ENCODE measurements at places on chromosomes 3 and 15.
A peak's percentile ranks its signal among the peaks of the same experiment; 100 is the strongest.

- no peak for DNase-seq
These were observed 3.4 kb upstream of the LRRIQ4 start for GRCh38 chr3:169809230-169809795.

GRCh38 chr3:22373182-22373581, 622.2 kb upstream of the ZNF385D start:
- no peak for DNase-seq

- peak; percentile 55 for DNase-seq
These were observed 32.7 kb downstream of the LRIG1 start for GRCh38 chr3:66467996-66468735.

DNA sequence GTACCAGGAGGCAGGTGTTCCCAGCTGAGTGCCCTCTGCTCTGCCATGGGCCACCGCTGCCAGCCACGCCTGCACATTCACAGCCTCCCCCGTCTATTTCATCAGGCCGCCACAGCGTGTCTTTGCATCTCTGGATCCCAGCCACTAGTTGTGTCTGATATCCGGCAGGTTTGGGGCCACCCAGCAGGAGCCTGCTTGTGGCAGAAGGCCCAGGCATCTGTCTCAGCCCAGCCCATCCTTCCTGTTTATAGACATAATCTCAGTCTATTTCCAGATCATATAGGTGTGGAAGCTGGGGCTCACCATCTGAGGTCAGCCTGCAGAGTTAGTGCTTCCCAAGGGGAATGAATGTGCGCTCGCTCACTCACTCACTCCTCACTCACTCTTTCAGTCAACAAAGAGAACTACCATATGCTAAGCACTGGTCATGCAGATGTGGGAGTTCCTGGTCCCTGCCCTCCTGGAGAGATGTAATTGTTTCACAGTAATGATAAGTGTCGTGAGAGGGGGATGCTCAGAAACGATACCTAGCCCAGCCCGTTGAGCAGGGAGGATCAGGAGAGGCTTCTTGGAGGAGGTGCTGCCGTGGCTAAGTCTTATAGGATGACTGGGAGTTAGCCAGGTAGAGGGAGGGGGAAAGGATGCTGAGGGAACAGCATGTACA, 60.6 kb downstream of the FGD5 start:
- DNase-seq, result no peak

DNA sequence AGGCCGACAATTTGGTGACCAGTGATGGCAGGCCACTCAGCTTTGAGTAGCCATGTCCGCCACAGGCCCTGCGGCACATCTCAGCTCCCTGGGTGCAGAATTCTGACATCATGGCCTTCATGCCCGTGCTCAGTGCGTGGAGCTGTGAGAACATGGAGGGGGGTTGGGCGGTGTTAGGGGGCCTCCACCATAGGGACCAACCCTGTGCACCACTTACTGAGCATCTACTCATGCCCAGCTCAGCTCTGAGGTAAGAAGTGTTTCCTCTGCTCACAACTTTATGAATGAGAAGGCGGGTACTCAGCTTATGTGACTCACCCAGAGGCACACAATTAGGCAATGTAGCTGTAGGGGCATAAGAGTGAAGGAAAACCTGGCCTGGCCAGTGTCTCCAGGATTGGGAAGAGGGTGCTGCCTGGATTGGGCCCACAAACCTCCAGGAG, 10.5 kb downstream of the ACOX2 start:
- DNase-seq, result peak; percentile 96

GRCh38 chr3:168933614-168934013, 729.9 kb downstream of the MECOM start:
- DNase-seq, result no peak

- peak; percentile 8 for DNase-seq
These were observed 326.9 kb downstream of the CNTN3 start for GRCh38 chr3:74287557-74287956.

- no peak for DNase-seq
These were observed 145.2 kb downstream of the FILIP1L start for GRCh38 chr3:99969136-99969535.

GRCh38 chr3:10523561-10523960, 18.2 kb upstream of the ATP2B2 start:
- DNase-seq, result no peak

All from AG08395 (cell line).